ENCODE measurements at places on chromosomes 1 and 21. TPM values are rescaled to one million over a fixed set of nuclear protein-coding genes. Genes with fewer than 3 reads are reported as not detected.

The DDX59 gene
- 10.5 TPM for polyA plus RNA-seq

The KDF1 gene
- polyA plus RNA-seq: 17.2 TPM

The CCDC185 gene
- not detected for polyA plus RNA-seq

The KIF17 gene
- polyA plus RNA-seq: 0.05 TPM

The NFASC gene
- 1.7 TPM for polyA plus RNA-seq

The VCAM1 gene
- 43.2 TPM for polyA plus RNA-seq

The PADI4 gene
- polyA plus RNA-seq: not detected

Data from hepatocyte (in vitro differentiated cells).